B cell (primary cell): ENCODE measurements at places on chromosomes 7 and 10. TPM values are rescaled to one million over a fixed set of nuclear protein-coding genes. Genes with fewer than 3 reads are reported as not detected.

GRCh38 chr10:70925377-70926225 is 37.2 kb upstream of the PCBD1 start:
- DNase-seq, result peak; percentile 58
- H3K27ac ChIP-seq, result no peak overlapping the region
- no peak overlapping the region for H3K4me3 ChIP-seq
- no peaks in the 10 kb centered on the region for H3K27me3 ChIP-seq
- no peaks in the 10 kb centered on the region for H3K4me1 ChIP-seq
- H3K36me3 ChIP-seq, result no peaks in the 10 kb centered on the region

- H3K27me3 ChIP-seq, result no peaks in the 10 kb centered on the region
- peak; percentile 56 for DNase-seq
- H3K4me1 ChIP-seq, result no peaks in the 10 kb centered on the region
- no peak overlapping the region for H3K4me3 ChIP-seq
- H3K27ac ChIP-seq, result no peak overlapping the region
Measured at GRCh38 chr10:36888925-36889573, 236.3 kb upstream of the ANKRD30A start.

DNAJB12 gene
- total RNA-seq, result 42.3 and 44.1 TPM in 2 replicates

DNA sequence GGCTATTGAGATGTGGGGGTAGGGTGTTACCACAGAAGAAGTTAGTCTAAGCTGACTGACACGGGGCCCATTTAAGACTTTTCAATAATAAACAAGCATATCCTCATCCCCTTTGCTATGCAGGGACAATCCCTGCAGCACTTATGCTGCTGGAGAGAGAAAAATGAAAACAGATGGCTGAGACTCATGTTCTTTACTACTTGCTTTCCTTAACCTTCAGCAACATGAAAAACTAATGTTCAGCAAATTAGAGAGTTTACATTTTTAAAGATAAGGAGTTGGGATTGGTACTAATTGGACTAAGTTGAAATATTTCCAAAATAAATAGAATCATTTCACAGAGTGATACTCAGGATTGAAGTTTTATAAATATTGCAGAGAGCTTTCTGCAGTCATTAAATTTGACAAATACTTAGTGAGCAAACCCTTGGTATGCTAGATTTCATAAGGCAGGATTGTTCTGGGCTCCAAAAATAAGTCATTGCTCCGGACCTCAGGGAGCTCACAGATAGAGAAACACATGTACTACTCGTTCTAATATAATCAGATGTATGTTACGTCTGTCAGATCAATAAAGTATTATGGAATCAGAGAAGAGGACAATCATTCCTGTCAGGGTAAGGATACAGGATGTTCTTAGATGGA is 147.1 kb upstream of the LRRN3 start:
- H3K4me3 ChIP-seq, result no peak overlapping the region
- no peaks in the 10 kb centered on the region for H3K4me1 ChIP-seq
- H3K27me3 ChIP-seq, result no peaks in the 10 kb centered on the region

- no peak for DNase-seq
- no peaks in the 10 kb centered on the region for H3K27me3 ChIP-seq
- H3K36me3 ChIP-seq, result no peaks in the 10 kb centered on the region
- H3K27ac ChIP-seq, result no peak overlapping the region
- peaks cover 15% of the 10 kb centered on the region for H3K4me1 ChIP-seq
- no peak overlapping the region for H3K4me3 ChIP-seq
Measured at GRCh38 chr10:22489467-22489866, 144.2 kb downstream of the SPAG6 start.

CCDC126 gene
- total RNA-seq, result 15.0 and 18.0 TPM in 2 replicates

DNA sequence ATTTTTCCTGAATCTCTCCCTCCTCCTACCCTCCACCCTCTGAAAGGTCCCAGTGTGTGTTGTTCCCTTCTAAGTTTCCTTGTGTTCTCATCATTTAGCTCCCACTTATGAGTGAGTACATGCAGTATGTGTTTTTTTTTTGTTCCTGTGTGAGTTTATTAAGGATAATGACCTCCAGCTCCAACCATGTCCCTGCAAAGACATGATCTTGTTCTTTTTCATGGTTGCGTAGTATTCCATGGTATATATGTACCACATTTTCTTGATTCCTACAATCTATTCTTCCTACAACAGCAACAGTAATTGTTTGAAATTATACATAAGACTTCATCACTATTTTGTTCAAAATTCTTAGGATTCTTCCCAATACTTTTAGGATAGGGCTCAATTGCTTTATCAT is 1117.8 kb downstream of the GATA3 start:
- no peak overlapping the region for H3K4me3 ChIP-seq
- DNase-seq, result no peak
- no peaks in the 10 kb centered on the region for H3K4me1 ChIP-seq
- H3K27me3 ChIP-seq, result no peaks in the 10 kb centered on the region
- H3K36me3 ChIP-seq, result no peaks in the 10 kb centered on the region

- no peaks in the 10 kb centered on the region for H3K36me3 ChIP-seq
- H3K27ac ChIP-seq, result no peak overlapping the region
- no peak overlapping the region for H3K4me3 ChIP-seq
- no peaks in the 10 kb centered on the region for H3K27me3 ChIP-seq
- no peaks in the 10 kb centered on the region for H3K4me1 ChIP-seq
- no peak for DNase-seq
Measured at GRCh38 chr10:73950155-73950948, 39.4 kb downstream of the PLAU start.

CAPZA2 gene
- 79.0 and 93.7 TPM in 2 replicates for total RNA-seq

DNA sequence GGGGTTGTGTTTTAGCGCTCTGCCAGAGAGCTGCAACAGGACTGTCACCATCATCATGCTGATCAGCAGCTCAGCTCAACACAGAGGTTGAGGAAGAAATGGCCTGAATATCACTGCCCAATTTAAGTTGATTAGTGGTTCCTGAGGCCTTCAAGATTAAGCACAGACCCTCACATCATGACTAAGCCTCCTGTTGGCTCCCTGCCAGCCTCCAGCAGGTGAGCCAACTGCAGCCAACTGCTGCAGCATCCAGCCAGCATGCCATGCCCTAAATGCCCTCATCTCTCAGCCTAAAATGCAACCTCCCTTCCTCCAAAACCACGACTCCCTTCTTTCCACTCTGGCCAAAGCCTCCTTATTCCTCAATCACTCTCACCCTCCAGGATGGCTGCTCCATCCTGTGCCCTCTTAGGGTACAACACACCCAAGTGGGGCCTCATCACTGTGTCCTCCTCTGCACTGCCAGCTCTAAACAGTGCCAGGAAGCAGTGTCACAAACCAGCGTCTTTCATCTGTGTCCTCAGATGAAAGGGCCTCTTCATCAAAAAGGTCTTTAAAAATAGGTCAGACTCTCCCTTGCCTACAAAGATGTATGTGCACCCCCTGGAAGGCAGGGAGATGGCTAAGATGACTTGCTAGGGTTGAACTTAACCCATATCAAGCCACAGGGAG is 259.3 kb downstream of the ZEB1 start:
- no peak overlapping the region for H3K4me3 ChIP-seq
- H3K36me3 ChIP-seq, result no peaks in the 10 kb centered on the region
- H3K4me1 ChIP-seq, result peaks cover 6% of the 10 kb centered on the region
- no peak for DNase-seq

- no peaks in the 10 kb centered on the region for H3K4me1 ChIP-seq
- DNase-seq, result no peak
- no peak overlapping the region for H3K4me3 ChIP-seq
- H3K27ac ChIP-seq, result no peak overlapping the region
- peaks cover 3% of the 10 kb centered on the region for H3K27me3 ChIP-seq
Measured at GRCh38 chr7:140285938-140286337, 109.2 kb upstream of the KDM7A start.

- no peaks in the 10 kb centered on the region for H3K36me3 ChIP-seq
- no peak overlapping the region for H3K27ac ChIP-seq
- no peaks in the 10 kb centered on the region for H3K4me1 ChIP-seq
Measured at GRCh38 chr7:25643286-25643685, 415.0 kb upstream of the NPVF start.

- no peak overlapping the region for H3K27ac ChIP-seq
- H3K4me1 ChIP-seq, result peaks cover 15% of the 10 kb centered on the region
- H3K4me3 ChIP-seq, result no peak overlapping the region
- DNase-seq, result peak; percentile 44
Measured at GRCh38 chr7:55073051-55073511, 54.3 kb downstream of the EGFR start.

- H3K4me1 ChIP-seq, result no peaks in the 10 kb centered on the region
- H3K27me3 ChIP-seq, result no peaks in the 10 kb centered on the region
- H3K4me3 ChIP-seq, result no peak overlapping the region
- H3K27ac ChIP-seq, result no peak overlapping the region
Measured at GRCh38 chr7:156898938-156899337, 6.0 kb upstream of the LMBR1 start.

CALML5 gene
- not detected in 2 replicates for total RNA-seq

C7orf33 gene
- not detected in 2 replicates for total RNA-seq

DRGX gene
- not detected in 2 replicates for total RNA-seq

DNA sequence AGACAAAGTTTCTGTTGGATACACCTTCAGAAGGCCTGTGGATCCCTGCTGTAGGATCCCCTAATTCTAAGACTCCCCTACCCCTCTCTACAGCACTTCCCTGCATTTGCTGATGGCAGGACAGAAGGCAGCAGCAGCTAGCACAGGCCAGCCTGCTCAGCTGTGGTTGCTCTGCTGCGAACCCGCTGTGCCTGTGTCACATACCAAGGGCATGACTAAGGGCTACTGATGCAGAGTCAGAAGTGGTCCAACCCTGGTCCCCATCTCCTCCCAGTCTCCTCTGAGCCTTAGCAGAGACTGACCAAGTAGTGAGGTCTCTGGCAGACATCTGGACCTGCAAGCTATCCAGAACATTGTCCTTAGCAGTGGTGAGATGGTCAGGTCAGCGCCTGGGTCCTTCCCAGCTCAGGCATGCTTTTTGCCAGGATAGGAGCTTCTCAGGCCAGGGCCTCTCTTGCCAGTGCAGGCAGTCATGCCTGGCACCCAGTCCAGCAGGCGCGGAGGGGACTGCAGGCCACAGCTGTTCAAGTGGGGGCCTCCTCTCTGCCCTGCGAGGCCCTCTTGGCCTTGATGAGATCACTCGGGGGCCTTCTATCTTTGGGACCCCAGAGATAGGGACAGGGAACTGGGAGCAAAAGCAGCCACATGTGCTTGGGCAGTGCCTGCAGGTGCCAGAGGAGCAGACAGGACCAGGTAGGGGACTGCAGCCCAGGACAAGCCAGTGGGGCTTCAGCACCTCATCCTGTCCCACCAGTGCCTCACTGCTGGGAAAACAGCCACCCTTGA is 146.4 kb downstream of the ZNF248 start:
- H3K36me3 ChIP-seq, result no peaks in the 10 kb centered on the region
- H3K27me3 ChIP-seq, result no peaks in the 10 kb centered on the region
- no peak overlapping the region for H3K27ac ChIP-seq
- H3K4me3 ChIP-seq, result no peak overlapping the region

DNA sequence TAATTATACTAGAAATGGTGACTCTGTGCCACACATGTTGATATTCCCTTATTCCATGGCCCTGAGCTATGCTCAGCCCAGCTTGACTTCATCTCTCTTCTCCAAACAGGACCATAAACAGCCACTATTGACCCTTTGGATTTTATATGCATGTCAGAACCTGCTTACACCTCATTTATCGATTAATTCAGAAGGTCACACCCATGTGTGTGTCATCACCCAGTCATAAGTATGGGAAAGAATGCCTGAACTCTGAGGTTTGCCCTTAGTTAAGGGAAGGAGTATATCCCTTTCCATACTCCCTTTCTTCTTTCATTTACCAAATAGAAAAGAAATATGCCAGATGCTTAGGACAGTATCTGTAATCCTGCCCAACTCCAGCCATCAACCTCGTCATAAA is 602.3 kb downstream of the SORCS3 start:
- no peaks in the 10 kb centered on the region for H3K27me3 ChIP-seq
- H3K27ac ChIP-seq, result no peak overlapping the region
- H3K4me1 ChIP-seq, result no peaks in the 10 kb centered on the region
- no peak for DNase-seq
- H3K36me3 ChIP-seq, result no peaks in the 10 kb centered on the region

TET1 gene
- 1.1 and 1.4 TPM in 2 replicates for total RNA-seq

DNA sequence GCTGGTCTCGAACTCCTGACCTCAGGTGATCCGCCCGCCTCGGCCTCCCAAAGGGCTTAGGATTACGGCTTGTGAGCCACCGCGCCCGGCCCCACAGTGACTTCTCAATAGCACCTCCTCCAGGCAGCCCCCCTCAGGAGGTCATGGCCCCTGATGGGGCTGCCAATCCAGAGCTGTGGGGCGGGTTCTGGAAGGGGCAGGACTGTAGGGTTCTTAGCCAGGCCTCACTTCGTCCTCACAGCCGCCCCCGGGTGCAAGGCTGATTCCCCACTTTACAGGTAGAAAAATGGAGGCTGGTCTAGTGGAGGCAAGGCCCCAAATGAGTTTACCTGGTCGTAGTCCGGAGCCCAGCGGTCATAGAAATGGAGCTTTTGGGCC is 638 bp downstream of the METTL27 start:
- no peaks in the 10 kb centered on the region for H3K27me3 ChIP-seq
- H3K27ac ChIP-seq, result peak overlapping the region; percentile 47
- peak overlapping the region; percentile 65 for H3K4me3 ChIP-seq
- peaks cover 39% of the 10 kb centered on the region for H3K4me1 ChIP-seq

GET4 gene
- 62.8 and 65.5 TPM in 2 replicates for total RNA-seq

- no peaks in the 10 kb centered on the region for H3K27me3 ChIP-seq
- DNase-seq, result no peak
- no peak overlapping the region for H3K27ac ChIP-seq
- no peaks in the 10 kb centered on the region for H3K36me3 ChIP-seq
- no peak overlapping the region for H3K4me3 ChIP-seq
- no peaks in the 10 kb centered on the region for H3K4me1 ChIP-seq
Measured at GRCh38 chr7:25671111-25671510, 442.8 kb upstream of the NPVF start.

- DNase-seq, result peak; percentile 29
- H3K27me3 ChIP-seq, result peaks cover 1% of the 10 kb centered on the region
- H3K4me1 ChIP-seq, result peaks cover 12% of the 10 kb centered on the region
Measured at GRCh38 chr7:36391436-36392198, 2.0 kb downstream of the ANLN start.

GRCh38 chr7:7970531-7971307 is 2.1 kb downstream of the GLCCI1 start:
- peak; percentile 31 for DNase-seq
- no peaks in the 10 kb centered on the region for H3K27me3 ChIP-seq
- H3K4me3 ChIP-seq, result peak overlapping the region; percentile 65
- H3K36me3 ChIP-seq, result no peaks in the 10 kb centered on the region
- H3K4me1 ChIP-seq, result peaks cover 31% of the 10 kb centered on the region

- no peak overlapping the region for H3K4me3 ChIP-seq
- H3K4me1 ChIP-seq, result no peaks in the 10 kb centered on the region
- no peaks in the 10 kb centered on the region for H3K27me3 ChIP-seq
- no peak for DNase-seq
Measured at GRCh38 chr7:388023-388960, 98.3 kb downstream of the FOXL3 start.

SH2D4B gene
- 0.12 and 0.22 TPM in 2 replicates for total RNA-seq

DNA sequence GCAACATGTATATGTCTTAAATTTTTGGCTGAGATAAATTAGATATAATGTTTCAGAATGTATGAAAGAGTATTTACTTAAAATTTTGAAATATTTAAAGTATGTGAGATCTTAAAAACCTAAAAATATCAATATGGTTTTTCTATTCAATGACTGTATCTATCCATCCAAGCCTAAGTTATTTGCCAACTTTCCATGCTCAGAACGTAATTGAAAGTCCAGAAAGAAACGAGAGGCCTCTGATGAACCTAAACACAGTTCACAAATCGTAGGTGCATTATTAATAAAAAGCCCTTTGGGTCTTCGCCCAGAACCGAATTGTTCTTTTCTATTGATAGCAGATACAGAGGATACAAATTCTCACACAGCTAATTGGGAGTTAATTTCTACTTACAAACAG is 6.5 kb downstream of the SVIL start:
- H3K36me3 ChIP-seq, result no peaks in the 10 kb centered on the region
- no peaks in the 10 kb centered on the region for H3K4me1 ChIP-seq
- no peak overlapping the region for H3K27ac ChIP-seq
